Activated CD4-positive, CD25-positive, alpha-beta regulatory T cell treated with anti-CD3 and anti-CD28 coated beads, Interleukin-2, amount 50 U/mL, for 24 hours (primary cell): ENCODE measurements at places on chromosomes 1 and 21.

GRCh38 chr21:39189857-39190604, 6.8 kb upstream of the PSMG1 start:
- peak; percentile 84 for ATAC-seq

DNA sequence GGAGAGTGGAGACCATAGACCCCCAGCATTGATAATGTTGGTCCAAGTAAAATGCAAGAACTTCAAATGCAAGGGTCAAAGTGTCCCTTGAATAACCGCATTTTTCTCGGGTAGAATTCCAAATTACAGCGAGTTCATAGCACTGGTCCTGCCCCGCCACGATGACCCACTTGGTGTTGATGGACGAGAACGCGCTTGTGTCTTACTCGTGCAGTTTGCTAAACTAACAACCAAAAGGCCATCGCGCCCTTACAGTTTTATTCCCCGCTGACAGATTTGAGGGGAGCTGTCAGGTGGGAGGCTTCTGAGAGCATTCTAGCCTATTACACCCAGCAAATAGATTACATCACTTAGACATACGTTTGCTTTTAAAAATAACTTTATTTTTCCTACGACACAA, 17.3 kb upstream of the TSPEAR start:
- ATAC-seq, result no peak

DNA sequence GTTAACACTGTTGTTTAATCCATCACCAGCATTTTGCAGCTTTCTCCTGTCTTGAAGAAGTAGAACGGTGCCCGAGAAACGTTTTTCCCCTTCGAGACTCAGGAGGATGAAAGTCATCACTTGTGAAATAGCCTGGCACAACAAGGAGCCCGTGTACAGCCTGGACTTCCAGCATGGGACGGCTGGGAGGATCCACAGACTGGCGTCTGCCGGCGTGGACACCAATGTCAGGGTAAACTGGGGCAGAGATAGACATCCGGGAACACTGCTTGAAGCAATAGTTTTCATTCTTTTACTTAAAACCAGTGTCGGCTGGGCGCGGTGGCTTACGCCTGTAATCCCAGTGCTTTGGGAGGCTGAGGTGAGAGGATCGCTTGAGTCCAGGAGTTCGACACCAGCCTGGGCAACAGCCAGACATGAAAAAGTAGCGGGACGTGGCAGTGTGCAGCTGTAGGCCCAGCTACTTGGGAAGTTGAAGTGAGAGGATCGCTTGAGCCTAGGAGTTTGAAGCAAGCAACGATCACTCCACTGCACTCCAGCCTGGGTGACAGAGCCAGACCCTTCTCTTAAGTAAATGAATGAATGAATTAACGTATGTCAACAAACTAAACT, 945 bp downstream of the CHAF1B start:
- ATAC-seq, result no peak

GRCh38 chr1:173861731-173862145, 6.1 kb downstream of the GAS5 start:
- peak; percentile 9 for ATAC-seq

DNA sequence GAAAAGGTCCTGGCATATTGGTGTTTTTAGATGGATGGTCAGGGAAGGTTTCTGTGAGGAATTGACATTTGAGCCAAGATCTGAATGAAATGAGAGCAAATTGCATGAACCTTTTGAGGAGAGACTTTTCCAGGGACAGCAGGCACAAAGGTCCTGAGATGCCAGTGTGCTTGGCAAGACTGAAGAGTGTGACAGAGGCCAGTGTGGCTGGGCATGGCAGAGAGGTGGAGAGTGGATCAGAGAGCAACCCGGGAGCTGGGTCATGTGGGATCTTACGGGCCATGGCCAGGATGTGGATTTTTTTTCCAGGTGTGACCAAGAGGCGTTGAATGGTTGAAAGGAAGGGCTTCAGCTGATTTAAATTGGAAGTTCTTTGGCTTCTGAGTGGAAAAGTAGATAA, 3.4 kb downstream of the SCCPDH start:
- no peak for ATAC-seq

- peak; percentile 21 for ATAC-seq
Observed at GRCh38 chr1:23100074-23100748, 68.4 kb downstream of the LUZP1 start.

- peak; percentile 79 for ATAC-seq
Observed at GRCh38 chr1:111454859-111455641, 5.8 kb downstream of the ATP5PB start.

GRCh38 chr1:2795926-2796325, 5.6 kb downstream of the TTC34 start:
- no peak for ATAC-seq

GRCh38 chr1:226371027-226371694, 36.7 kb downstream of the PARP1 start:
- no peak for ATAC-seq

- no peak for ATAC-seq
Observed at GRCh38 chr1:214902636-214903320, 179.8 kb upstream of the KCNK2 start.

- no peak for ATAC-seq
Observed at GRCh38 chr1:108729481-108729880, 16.8 kb downstream of the FNDC7 start.

GRCh38 chr1:30886710-30887428, 21.7 kb downstream of the SDC3 start:
- ATAC-seq, result no peak

DNA sequence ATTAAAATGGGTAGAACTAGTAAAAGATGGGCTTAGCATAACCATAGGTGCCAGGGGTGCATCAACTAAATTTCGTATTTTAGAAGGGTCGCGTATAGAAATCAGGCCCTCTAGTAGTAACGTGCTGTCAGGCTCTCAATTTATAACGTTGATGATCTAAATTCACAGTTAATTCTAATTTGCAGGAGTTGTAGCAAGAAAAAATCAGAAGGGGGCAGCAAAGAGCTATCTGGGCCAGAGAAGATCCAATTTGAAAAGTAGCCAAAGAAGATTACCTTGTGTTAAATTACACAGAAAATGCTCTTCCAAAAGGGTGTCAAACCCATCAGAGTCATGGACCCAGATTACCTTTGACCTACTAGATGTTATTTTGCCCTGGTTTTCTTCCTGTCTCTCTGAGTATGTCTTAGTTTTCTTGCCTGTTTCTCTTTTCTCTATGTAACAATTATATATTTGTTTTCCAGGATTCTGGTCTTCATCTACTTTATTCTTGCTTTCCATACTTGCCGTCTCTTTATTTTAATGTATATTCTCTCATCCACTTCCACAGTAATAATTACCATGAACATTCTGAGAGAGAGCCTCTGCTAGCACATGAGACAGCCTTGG, 1030.9 kb downstream of the AMY1C start:
- ATAC-seq, result no peak

DNA sequence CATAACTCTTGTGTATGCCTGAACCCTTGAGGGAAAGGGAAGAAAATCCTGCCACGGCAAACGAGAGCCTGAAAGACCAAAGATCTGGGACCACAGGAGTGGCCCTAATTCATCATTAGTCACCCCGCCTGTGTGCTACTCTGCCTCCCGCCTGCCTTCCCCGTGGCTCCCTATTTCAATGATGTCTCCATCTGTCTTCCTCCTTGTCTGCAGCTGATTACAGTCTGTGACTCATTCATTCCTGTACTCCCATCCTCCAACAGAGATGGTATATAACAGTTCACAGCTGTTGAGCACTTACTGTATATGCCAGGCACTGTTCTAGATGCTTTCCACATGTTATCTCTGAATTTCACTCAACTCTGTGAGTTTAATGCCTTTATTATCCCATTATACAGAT, 96.6 kb downstream of the SEC16B start:
- ATAC-seq, result no peak

DNA sequence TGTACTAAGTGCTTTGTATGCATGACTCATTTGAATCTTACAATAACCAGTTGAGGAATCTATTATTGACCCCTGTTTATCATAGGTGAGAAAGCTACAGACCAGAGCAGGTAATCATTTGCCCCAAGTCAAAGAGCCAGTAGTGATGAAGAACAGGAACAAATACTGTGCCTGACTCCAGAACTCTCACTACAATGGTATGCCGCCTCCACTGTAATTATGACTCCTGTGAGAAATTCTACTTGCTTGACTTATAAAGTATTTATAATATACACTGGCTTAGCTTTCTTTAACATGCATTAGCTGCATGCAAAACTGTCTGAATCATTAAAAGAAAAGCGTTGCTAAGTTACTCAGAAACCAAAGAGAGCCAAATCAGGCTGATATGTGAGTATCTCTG, 92.6 kb downstream of the ZNF281 start:
- no peak for ATAC-seq

DNA sequence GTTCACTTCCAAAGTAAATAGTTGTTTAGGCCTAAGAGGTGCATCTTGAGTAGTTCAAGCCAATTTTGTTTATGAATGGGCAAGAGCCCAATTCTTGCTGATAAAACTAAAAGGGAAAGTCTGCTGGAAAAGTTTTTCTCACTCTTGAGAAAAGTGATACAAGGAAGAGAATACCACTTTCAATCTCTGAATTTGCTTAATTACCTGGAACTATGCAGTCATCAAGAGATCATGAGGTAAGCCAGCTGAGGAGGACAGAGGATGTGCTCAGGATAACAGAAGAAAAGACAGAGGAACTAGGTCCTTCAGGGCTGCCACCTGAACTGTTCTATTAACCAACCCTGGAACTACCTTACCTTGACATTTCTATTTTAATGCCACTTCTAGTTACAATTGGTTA, 42.2 kb downstream of the ILDR2 start:
- ATAC-seq, result no peak

- ATAC-seq, result no peak
Observed at GRCh38 chr1:55156093-55156492, 59.1 kb downstream of the USP24 start.

GRCh38 chr1:63665824-63666223, 72.6 kb downstream of the PGM1 start:
- no peak for ATAC-seq

DNA sequence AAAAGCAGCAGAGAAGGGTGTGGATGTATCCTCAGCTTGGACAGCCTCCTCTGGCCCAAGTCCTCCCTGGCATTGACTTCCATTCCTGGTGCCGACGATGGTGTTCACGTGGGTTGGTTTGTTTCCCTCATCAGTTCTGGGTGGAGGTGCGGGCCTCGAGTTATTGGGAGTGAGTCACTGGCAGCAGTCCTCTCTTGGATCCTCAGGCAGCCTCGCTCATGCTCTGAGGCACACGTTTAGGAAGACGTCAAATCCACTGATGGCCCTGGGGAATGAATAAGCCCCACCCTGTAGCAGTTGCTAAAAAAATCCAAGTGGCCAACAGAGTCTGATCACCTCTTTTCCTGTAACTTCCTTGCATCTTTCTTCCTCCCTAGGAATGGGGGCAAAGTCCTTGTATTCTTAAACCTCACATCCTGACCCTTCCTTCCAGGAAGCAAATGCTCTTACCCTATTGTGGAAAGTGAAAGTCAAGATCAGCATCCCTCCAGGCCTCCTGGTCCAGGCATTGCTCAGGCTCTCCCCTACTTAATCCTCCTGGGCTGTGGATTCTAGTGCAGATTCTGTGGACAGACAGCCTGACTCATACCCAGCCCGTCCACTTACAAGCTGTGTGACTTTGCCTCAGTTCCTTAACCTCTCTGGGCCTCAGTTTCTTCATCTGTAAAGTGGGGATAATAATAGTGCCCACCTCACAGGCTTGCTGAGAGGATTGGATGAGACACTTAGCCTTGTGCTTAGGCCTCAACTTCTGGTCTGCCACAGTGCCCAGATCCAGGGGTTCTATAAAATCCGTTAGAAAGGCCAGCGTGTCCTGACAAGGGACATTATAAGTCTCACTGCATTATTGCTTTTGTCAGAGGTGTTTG, 111.1 kb downstream of the TLR5 start:
- ATAC-seq, result no peak

DNA sequence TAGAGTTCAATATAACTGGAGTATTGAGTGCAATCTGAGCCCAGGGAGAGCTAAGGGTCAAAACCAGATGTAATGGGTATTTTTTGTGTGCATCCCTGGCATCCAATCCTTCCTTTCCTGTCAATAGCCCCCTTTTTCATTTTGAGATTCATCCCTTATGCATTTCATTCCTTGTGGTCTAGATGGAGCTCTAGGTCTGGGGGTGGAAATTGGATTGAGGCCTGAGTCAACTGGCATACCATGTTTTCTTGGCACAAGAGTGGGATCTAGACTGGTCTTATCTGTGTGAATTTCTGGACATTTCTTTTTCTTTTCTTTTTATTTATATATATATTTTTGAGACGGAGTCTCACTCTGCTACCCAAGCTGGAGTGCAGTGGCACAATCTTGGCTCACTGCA, 67.3 kb upstream of the RAB3GAP2 start:
- no peak for ATAC-seq

DNA sequence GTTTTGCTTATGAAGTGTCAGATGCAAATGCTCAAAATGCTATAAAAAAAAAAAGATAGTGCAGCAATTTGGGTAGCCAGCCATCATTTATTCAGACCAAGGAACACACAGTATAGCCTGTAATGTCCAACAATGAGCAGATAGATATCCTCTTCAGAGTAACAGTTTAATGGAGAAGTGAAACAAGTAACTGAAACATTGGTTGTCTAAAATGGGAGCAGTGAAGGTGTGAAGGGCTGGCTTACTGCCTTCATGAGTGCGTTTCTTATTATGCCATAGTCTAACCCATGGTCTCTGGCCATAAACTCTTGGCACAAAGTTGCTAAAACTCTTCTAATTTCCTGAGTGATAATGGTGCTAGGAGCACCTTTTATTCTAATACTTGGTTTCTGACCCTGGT, 11.4 kb downstream of the RGS5 start:
- ATAC-seq, result no peak
